Activated CD4-positive, alpha-beta T cell treated with anti-CD3 and anti-CD28 coated beads, Interleukin-2, amount 10 ng/mL, durations not matched to agents 7 days and 5 days (primary cell): ENCODE measurements at places on chromosomes 7 and 10.

GRCh38 chr7:12921751-12922345, 234.4 kb downstream of the ARL4A start:
- no peak for DNase-seq

DNA sequence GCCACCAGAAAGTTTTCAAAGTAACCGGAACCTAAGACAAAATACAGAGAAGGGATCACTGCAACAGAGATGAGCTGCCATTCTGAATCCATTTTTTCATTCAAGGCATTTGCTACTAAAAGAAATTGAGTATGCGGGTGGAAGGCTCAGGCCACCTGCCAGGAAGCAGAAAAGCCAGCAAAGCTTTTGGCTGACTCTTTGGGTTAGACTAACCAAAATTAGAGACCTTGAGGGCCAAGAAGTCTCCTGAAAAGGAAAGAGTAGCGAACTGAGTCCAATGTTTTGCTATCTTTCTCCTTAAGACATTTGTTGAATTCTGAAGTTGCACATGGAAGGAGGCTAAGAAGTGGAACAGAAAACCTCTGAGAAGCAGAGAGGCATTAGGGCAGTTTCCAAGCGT, 79.0 kb downstream of the FAS start:
- no peak for DNase-seq

DNA sequence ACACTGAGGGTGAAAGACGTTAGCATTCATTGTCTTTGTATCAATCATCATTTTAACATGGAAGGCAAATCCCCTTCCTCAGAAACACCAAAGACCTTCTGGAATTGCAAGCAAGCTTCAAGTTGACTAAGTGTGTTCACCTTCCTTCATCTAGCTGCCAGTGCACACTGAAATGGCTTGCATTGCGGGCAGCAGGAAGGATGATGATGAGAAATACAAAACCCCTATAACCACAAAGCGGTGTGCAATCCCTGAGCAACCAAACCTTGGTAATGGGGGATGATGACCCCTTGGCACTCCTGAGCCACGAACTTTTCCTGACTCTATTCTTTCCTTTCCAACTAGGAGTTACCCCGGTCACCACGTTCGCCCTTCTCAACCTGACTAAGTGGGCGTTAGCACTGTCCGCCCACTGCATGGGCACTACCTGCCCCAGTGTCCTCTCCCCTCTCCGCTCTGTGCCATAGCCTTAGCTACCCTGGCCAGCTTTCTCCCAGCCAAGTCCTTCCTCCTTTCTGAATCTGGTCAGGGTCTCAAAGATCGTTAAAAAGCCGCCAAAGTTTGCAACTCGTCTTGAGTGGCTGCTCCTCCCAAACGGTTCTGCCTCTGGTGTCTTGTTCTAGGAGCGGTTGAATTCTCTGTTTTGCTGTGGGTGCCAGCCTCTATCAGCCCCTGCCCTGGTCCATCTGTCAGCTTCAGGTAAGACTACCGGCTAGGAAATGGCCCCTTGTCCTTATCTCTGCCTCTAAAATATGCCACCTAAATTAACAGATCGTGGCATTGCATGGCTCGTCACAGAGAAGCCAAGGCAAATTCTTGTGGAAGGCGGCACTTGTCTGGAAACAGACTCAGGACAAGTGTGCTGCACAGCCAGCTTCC, 586 bp upstream of the AOC1 start:
- no peak for DNase-seq

- no peak for DNase-seq
Observed at GRCh38 chr10:126373147-126373546, 15.1 kb downstream of the ADAM12 start.

- DNase-seq = no peak
Observed at GRCh38 chr7:93663561-93664299, 89.2 kb upstream of the CALCR start.

GRCh38 chr7:45238806-45239205, 81.2 kb downstream of the RAMP3 start:
- DNase-seq = no peak

GRCh38 chr7:939843-940242, 14.6 kb downstream of the ADAP1 start:
- no peak for DNase-seq
